ENCODE measurements at places on chromosomes 13 and 19.

- no peak for DNase-seq
Measured at GRCh38 chr19:51114087-51114729, 6.0 kb upstream of the CTU1 start.

DNA sequence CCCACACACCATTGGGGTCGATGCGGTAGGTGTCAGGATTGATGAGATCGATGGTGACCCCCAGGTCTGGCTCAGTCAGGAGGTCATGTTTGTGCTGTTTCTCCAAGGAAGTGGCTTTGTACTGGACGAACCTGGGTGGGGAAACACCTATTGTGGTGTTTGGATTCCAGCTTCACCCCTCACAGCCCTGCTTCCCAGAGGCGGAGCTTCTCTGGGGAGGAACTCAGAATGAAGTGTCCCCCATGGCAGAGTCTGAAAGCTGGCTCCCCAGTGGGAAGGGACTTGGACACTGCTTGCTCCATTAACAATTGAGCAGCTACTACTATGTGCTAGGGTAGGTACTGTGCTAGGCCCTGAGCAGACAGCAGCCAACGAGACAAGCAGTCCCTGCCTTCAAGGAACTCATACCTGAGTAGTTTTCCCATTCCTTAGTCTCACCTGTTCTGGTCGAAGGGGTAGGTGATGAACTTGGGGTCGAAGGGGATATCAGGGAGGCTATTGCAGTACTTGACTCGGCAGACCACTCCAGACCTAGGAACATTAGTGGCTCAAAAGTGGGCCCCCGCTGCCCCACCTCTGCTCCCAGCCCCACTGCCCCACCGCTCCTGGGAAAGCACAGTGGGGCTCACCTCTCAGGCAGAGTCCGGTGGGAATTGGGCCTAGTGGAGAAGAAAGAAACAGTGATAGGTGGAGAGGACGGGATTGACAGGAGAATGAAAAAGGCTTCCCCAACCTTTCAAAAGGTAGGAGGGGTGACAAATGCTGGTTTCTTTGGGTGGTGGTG is 1.1 kb downstream of the PAF1 start:
- no peak for DNase-seq

- no peak for DNase-seq
Measured at GRCh38 chr13:81446441-81446840, 1105.5 kb upstream of the SPRY2 start.

DNA sequence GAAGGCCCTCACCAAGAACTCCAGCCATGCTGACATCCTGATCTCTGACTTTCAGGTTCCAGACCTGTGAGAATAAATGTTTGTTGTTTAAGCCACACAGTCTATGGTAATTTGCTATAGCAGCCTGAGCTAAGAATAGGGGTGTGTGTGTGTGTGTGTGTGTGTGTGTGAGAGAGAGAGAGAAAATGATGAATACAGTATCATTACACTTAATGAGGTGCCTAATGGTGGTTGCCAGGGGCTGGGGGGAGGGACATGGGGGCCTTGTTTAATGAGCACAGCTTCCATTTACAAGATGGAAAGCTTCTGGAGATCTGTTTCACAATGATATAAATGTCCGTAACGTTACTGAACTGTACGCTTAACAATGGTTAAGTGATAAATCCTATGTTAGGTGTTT is 53.8 kb upstream of the LATS2 start:
- DNase-seq: no peak

- no peak for DNase-seq
Measured at GRCh38 chr19:14091813-14092462, 1.4 kb upstream of the SAMD1 start.

GRCh38 chr19:19259741-19260140 is 13.4 kb downstream of the TM6SF2 start:
- peak; percentile 41 for DNase-seq

DNA sequence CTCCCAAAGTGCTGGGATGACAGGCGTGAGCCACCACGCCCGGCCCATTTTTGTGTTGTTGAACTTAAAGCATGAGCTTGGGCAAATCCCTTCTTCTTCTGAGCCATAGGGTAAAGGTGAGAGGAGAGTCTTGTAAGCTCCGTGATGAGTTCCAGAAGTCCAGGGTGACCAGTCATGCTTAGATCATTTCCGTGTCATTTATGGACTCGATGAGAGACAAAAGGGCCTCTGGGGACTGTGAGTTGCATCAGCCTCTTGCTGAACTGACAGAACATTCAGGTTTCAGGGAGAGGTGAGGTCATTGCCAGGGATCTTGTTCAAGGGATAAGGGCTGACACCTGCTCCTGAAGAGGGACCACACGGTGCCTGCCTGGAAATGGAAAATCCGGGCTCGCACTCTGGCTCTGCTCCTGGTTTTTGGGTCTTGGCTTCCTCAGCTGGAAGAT is 53.6 kb downstream of the GADD45B start:
- DNase-seq: no peak

GRCh38 chr13:83796364-83796763 is 85.9 kb downstream of the SLITRK1 start:
- DNase-seq: no peak

DNA sequence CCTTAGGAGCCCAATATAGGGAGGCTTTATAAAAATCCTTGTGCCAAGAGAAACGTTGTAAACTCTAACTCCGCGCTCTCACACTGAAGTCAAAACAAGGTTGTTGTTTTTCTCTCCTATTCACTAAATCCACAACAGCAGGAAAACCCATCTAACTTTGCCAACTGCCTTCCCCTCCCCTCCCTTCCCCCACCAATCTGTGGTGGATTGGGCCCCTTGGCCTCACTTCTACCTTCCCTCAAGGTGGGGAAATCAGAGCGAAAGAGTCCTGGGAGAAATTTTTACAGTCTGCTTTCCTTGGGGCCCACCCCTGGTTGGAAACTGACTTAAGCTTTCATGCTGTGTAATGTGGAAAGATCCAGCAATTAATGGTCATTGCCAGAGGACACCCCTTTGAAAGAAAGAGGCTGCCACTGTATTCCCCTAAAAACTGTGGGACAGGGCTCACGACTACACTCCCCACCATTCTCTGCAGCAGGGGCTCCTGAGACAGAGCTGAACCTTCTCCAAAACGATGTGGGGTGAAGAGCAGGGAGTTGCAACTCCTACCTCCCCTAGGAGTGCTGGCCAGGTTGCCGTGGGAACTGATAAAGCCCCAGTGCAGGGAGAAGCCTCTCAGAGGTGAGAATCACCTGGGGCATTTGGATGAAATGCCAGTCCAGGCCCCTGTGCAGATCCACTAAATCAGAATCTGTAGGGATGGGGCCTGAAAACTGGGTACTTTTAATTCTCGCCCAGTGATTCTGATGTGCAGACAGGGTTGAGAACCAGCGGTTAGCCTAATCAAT is 1.1 kb downstream of the DHRS12 start:
- no peak for DNase-seq

DNA sequence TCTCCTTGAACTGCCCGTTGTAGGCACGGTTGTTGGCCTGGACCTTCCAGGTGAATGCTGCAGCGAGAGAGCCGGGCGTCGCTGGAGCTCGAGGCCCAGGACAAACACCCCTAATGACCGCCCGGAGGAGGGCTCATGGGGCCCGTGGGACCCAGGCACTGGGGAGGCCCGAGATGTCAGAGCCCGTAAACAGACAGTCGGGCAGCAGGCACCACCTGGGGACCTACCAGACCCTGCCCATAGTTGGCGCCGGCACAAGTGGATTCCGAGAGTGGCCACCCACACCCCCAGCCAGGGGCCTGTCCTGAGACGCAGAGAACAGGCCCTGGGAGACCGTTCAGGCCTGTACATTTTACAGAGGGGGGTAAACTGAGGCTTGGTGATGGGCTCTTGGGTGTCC is 2.4 kb downstream of the ATP8B3 start:
- no peak for DNase-seq

DNA sequence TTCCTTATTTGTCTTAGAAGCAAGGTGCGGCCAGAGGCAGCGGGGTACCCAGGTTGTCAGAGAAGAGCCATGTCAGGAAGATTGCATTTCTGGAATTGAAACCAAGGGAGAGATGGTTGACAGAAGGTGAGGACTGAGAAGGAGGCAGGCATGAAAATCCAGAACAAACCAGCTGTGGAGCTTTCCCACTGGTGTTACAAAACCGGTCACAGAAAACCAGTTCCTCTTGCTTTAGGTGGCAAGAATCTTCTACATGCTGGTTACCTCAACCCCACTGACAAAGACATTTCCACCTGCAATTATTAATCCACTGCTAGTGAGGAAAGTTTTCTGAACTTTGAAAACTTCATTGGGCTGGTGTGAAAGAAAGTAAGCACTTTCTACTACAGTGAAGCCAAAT is 64.0 kb upstream of the MED4 start:
- no peak for DNase-seq

GRCh38 chr13:95087746-95088305 is 213.4 kb downstream of the ABCC4 start:
- DNase-seq: no peak

DNA sequence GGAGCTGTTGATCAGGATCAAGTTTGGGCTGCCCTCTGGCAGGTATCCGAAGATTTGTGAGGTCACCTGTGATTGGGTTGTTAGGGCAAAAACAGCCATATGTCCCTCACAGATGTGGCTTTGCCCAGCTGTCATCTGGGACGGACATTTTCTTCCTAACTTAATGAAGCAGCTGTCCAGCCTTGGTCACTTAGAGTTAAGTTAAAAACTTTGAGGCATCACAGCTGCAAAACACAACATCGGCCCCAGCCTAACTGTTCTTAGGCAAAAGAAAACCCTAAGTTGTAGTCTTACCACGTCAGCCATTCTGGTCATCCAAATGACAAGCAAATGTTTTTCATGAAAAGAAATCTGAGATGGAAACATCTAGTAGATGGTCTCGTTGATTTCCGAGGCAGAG is 318.4 kb downstream of the DCLK1 start:
- no peak for DNase-seq

GRCh38 chr13:51769455-51770127 is 34.4 kb downstream of the DHRS12 start:
- no peak for DNase-seq

DNA sequence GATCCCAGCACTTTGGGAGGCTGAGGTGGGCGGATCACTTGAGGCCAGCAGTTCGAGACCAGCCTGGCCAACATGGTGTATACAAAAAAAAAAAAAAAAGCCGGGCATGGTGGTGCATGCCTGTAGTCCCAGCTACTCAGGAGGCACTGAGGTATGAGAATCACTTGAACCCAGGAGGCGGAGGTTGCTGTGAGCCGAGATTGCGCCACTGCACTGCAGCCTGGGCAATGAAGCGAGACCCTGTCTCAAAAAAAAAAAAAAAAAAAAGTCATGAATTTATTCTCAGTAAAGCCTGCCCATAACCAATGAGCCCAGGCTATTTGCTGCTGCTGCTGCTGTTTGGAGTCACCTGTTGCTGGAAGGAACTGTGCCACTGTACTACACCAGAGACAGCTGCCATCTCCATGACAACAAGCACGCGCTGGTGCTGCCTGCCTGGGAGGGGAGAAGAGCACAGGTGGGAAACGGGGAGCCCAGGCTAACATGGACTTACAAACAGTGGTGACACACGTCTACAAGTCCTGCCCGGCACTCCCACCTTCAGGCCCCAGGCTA is 11.3 kb downstream of the ZFR2 start:
- no peak for DNase-seq

- no peak for DNase-seq
Measured at GRCh38 chr19:976476-976875, 7.7 kb upstream of the WDR18 start.

DNA sequence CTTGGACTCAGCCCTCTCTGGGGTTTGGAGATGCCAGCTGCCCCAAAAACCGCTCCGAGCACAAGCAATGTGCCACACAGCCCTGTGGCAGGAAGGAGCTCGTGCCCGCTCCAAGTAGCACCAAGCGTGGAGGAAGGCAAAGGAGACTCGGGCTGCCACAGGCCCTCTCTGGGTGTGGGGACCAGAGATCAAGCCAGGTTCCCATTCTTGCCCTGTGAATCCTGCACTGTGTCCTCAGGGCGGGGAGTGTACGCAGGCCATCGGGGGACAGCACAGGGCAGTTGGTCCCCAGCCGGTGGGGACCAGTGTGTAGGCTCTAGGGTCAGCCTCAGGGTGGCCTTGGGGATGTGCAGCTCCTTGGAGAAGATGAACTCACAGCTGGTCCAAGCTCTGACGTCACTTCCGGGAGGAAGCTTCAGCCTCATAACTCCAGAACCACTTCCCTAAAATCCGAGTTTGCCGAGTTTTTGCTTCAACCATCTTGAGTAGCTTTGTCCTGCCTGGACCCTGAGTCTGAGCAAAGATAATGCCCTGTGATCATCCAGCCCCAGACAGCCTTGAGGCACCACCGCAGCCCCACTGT is 9.3 kb upstream of the CPAMD8 start:
- DNase-seq: no peak

- DNase-seq: no peak
Measured at GRCh38 chr13:27808851-27809550, 16.7 kb downstream of the GSX1 start.

- no peak for DNase-seq
Measured at GRCh38 chr19:29579308-29579910, 26.7 kb upstream of the POP4 start.

DNA sequence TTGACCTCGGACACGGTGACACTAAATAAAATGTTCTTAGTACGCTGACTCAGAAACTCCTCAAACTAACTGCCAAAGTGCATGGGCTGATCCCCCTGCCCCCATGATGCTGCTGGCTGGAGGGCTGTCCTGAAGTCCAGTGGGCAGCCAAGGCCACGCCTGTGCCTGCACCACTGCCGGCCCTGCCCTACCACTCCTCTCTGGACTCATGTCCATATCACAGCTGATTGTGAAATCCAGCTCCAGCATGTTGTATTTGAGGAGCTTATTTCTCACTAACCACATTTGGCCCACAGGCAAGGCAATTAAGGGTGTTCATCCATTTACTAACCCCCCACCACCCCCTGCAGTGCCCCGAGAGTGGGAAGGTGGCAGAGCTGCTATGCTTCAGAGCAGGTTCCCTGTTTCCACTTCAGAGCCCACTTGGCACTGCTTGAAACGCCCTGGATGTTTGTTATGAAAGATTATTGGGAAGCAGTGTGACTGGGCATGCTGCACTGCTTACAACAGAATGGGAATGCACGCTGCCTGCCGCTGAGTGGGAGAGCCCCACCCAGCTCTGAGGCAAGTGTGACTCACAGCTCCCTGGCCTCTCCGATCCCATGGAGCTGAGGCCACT is 114.0 kb downstream of the UQCRFS1 start:
- DNase-seq: no peak

DNA sequence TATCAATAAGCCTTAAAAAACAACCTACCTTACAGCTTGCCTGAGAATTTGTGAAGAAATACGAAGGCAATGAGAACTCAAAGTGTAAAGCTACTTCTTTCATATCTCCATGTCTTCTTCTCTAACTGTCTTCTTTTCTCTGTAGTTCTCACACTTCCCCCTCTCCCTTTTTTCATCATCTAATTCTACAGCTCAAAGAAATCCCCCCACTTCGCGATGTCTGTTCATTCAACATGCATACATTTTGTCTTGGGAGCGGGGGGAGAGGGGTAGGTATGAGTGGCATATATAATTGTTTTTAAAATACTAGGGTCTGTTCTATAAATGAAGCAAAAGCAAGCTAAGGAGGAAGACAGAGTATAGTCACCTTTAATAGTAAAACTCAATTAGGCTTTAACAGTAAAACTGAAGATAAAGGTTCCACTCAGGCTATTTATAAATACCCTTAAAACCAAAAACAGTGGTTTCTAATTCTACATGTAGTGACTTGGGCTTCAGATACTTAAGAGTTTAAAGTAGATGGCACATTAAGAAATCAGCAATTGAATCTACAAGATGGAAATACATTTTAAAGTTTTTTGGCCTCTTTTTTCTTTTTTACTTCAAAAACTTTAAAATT is 106.9 kb downstream of the KLF12 start:
- no peak for DNase-seq

Measured in NCI-H1694 (cell line).